T-helper 1 cell (primary cell): ENCODE measurements at places on chromosomes 4 and X.
A peak's percentile ranks its signal among the peaks of the same experiment; 100 is the strongest.

DNA sequence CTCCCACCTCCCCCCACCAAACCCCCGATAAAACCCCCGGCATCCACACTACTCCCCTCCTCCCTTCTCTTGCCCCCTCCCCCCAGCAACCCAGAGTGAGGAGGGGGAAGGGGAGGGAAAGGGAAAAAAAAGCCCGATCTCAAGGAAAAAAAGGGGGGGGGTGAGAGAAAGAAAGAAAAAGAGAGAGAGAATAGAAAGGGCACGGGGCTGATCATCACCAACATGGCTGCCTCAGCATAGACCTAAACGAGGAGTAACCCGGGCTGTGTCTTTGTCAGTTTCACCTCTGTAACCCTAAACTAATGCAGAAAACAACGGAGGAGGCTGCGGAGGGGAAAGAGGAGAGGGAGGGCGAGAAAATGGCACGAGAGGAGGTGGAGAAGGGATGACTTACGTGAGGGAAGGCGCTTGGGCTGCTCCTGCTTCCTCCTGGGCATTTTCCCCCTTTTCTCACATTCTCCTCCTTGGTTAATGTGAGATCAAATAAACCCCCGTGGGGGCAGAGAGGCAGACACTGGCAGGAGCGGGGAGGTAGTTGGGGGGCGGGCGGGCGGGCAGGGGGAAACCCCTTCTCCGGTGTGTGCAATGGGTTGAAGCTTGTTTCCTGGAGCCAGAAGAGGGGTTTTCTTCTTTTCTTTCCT is 532 bp downstream of the ZNF827 start:
- peak; percentile 51 for DNase-seq

- DNase-seq, result no peak
These were observed 555.5 kb downstream of the IL15 start for GRCh38 chr4:142191901-142192300.

DNA sequence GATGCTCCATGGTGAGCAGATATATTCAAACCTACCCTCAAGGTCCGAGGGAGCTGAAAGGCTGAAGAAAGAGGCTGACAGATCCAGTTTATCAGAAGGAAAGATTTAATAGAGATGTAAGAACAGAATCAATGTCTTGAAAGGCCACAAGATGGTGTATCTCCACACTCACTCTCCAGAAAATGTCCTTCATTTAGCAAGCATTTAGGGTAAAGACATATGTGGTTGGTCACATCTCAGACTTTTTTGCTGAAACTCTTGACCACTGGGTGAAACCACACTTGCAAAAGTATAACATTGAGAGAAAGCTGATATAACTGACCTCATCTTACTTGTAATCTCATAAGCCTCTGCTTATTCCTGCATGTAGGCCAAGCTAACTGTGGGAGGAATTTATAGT is 745.8 kb upstream of the GALNTL6 start:
- DNase-seq, result no peak

DNA sequence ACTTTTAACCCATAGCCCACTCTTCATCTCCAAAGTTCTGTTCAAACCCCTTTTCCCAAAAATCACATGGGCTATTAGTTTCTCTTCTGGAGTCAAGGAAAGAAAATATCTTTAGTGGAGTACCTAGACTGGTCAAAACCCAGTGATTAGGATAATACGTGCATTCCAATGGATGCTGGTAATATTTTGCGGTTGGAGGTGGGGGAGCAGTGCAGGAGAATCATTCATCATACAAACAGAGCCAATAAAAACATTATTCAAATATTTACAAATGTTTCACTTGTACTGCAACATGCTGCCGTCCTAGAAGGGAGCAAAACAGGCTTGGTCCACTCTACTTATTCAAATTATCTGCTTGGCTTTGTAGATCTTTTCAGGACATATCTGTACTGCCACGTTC is 57.2 kb upstream of the RAB9B start:
- no peak for DNase-seq

- no peak for DNase-seq
These were observed 12.8 kb downstream of the ZFP42 start for GRCh38 chr4:188008377-188008776.

DNA sequence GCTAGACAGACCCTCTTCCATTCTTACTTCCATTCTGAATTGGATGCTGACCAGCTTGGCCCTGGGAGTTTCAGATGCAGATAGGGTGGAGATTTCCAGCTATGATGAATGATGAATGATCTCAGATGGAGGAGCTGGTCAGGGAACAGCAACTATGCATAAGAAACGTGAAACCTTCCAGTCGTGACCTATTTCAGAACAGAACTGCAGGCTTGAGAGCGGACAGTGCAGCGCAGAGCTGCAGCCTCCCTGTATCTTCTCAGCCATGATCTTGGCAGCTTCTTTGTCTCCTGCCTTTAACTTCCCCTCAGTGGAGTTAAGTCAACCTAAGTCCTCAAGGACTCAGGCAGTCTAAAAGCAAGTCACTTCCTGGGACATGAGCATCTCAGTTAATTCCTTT is 43.3 kb upstream of the HAND2 start:
- DNase-seq, result no peak

DNA sequence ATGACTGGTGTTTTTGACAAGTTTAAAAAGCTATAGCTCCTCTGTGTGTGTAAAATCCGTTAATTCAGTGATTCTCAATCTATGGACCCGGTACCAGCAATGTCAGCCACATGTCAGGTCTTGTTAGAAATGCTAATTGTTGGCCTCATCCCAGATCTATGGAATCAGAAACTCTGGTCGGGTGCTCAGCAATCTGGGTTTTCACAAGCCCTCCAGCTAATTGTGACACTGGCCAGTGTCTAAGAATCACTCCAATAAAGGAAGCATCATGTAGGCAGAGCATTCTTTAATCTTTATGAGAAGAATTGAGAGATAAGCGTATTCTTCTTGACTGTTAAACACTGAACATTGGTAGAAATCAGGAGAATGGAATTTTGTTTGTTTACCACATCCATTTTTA is 1498.2 kb upstream of the TENM3 start:
- no peak for DNase-seq

DNA sequence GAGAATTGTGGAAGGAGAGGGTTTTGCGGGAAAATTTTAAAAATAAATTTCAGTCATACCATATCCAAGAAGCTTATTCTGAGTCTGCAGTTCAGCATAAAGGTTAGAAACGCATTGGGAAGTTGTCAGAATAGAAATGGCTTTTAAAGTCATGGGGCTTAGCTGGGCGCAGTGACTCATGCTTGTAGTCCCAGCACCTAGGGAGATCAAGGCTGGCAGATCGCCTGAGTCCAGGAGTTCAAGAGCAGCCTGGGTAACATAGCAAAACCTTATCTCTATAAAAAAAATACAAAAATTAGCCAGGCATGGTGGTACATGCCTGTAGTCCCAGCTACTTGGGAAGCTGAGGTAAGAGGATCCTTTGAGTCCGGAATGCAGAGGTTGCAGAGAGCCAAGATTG is 3.9 kb upstream of the PLA2G12A start:
- DNase-seq, result no peak

GRCh38 chr4:152949930-152950329 is 13.8 kb downstream of the FHDC1 start:
- no peak for DNase-seq

GRCh38 chr4:13535708-13536361 is 8.5 kb downstream of the NKX3-2 start:
- DNase-seq, result no peak

DNA sequence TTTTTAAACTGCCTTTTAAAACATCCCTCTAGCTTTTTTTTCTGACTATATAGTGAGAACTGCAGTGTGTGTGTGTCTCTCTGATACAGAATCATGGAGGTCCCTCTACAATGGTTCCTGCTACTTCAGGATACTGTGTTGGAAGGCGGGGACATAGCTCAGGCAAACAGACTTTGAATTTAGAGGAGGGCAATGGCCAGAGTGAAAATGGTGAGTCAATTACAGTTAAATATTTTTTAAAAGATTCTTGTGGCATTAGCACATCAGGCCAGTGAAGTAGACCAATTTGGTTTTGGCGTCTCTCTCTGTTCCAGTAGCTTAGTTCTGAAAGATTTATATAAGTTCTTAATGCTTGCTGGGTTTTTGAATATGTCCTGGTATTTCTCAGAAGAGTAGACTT is 47.1 kb downstream of the ALG13 start:
- no peak for DNase-seq

DNA sequence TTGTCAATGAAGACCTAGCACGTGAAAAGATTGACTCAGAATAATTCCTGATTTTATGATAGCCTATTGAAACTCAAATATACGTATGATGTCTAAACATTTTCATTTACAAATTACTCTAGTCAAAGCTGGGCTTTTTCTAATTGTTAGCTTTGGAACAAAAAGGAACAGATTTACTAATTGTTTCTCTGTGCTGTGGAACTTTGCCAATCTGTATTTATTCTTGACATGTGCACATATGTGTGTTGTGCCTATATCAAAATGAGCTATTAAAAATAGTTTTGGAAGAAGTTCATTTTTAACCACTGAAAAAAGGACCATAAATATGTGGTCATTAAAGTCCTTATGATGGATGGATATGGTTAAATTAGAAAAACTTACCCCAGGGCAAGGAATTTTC is 85.4 kb upstream of the PACRGL start:
- DNase-seq, result no peak

DNA sequence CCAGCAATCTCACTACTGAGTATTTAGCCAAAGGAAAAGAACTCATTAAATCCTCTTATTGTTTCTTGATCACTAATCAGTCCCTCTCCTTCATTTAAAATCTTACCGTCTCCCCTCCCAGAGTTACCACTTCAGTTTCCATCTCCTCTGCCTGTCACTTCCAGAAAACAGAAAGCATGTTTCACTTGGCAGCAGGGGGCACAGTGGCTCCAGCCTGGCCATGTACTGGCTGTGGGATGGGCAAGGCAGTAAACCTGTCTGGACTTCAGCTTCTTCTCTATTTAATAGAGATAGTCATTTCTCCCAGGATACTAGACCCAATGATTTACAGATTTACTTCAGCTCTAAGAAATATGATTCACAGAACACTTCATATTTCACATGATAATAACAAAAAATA is 63.2 kb downstream of the CD40LG start:
- DNase-seq, result no peak

GRCh38 chr4:67701517-67701850 is 529 bp upstream of the UBA6 start:
- DNase-seq, result no peak

- no peak for DNase-seq
These were observed 128.2 kb downstream of the RASGEF1B start for GRCh38 chr4:81343536-81343935.

- DNase-seq, result peak; percentile 40
These were observed 82.2 kb downstream of the MAML3 start for GRCh38 chr4:140071806-140072205.

DNA sequence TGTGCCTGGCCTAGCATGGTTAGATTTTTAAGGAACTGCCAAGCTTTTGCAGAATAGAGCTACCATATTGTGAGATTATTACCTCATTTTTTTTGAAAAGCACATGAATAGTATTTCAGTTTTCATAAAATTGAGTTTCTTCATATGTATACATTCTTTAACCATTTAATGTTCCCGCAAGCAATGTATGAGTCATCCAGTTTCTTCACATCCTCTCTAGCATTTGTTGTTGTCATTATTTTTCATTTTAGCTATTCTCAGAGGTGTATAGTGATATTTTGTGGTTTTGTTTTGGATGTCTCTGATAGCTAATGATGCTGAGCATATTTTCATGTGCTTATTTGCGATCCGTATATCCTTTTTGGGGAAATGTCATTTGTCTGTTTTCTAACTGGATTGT is 74.9 kb downstream of the GLUD2 start:
- DNase-seq, result no peak

DNA sequence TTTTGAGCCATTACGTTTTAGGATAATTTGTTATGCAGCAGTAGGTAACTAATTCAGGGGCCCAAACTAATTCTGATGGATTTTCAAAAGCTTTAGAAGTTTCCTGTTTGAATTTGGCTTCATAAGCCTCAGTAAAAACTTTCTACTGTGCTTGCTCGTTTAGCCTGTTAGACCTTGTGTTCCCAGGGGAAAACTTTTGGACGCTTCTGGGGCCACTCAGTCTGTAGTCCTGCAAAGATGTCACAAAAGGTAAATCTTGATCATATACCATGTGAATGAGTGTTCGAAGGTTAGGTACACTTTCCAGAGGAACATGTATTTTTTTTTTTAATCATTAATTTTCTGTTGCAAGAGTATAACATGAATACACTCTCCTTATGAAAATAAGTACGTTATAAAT is 70.7 kb downstream of the SUPT20HL2 start:
- no peak for DNase-seq

DNA sequence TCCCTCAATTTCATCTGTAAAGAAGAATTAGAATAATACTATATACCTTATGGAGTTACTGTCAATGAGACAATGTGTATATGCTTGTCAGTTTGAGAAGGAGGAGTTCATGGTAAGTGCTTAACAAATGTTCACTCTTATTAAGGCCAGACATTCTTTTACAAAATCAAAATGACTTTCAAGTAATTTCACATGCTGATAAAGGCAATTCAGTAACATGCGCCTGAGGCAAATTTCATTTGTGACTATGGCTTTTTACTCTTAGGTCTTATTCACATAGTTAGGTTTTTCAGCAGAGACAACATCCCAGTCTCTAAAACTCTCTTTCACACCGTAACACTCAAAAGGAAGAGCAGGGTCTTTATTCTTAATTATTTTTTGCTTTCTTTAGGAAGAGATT is 174.4 kb downstream of the CAMK2D start:
- DNase-seq, result no peak

DNA sequence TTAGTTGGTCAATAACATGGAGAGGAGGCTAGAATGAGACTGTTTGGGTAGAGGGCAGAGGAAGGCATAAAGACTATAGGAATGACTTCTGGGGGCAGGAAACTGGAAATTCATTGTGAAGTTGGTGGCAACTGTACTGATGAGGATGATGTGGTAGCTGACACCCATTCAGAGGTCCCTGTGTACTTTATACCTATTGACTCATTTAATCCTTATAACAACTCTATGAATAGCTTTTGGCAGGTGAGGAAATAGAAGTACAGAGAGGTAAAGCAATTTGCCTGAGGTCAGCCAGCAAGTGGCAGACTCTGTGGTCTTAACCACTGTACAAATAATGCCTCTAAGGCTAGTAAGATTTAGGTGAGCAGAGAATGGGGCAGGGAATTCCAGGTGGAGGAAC is 100.1 kb downstream of the GATB start:
- DNase-seq, result no peak

- DNase-seq, result peak; percentile 49
These were observed 29.3 kb upstream of the BOD1L1 start for GRCh38 chr4:13656569-13657405.

DNA sequence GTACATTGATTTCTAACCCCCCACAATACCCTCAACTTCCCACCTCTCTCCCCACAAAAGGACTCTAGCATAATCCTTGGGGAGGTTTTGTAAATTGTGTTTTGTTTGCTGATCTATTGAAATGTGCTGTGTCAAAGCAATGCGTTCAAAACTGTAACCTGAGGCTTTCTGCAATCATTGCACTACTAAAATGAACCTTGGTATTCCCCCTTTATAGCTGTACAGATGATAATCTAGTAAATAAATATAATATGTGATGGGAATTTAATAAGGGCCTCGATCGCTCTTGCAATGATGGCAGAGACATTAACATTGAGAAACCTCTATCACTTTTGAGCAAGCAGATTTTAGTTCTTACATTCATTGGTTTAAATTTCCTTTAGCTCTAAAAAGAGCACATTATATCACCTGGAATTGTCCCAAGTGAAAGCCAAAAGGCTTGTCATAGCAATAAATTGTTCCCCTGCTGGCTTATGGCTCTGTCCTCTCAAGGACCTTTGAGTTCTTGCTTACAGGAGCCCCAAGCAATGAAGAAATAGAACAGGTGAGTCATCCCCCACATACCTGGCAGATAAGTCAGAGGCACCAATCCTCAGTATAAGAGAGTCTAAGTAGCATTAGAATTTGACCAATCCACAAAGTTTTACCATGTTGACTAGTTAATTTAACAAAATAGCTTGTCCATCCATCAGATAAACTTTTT is 18.4 kb upstream of the ACE2 start:
- DNase-seq, result no peak
